Stimulated activated CD4-positive, alpha-beta T cell treated with anti-CD3 and anti-CD28 coated beads, Interleukin-4, amount 100 ng/mL, for 48 hours (primary cell): ENCODE measurements at places on chromosomes 13 and 19.
A peak's percentile ranks its signal among the peaks of the same experiment; 100 is the strongest.

DNA sequence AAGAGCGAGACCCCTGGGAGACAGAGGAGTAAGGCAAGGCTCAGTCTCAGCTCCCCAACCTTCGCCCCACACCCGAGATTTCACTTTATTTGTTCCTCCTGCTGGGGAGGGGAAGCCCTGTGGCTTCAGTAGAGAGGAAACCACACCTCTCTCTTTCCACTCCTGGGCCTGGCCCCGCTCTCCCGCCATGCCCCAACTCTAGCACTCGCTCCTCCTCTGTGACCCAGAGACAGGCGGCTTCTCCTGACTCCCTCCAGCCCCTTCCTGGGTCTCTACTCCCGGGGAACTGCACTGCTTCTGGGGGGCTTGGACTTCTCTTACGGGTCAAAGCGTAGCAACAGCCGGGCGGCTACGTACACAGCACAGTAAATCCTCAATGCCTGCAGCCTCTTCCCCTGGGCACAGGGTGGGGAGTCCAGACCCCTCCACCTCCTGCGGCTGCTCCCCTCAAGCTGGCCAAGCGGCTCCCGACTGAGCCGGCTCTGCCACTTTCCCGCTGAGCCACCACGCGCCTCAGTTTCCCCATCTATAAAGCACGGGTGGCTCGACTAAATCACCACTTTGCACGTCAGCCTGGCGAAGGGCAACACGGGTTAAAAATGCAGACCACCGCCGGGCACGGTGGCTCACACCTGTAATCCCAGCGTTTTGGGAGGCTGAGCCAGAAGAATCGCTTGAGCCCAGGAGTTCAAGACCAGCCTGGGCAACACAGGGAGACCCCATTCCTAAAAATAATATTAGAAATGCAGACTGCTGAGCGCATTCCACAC lies 1.4 kb downstream of the RNF126 start:
- DNase-seq = peak; percentile 57

GRCh38 chr13:107568181-107568580 lies 647.2 kb downstream of the LIG4 start:
- no peak for DNase-seq

GRCh38 chr19:19866611-19867248 lies 1.0 kb downstream of the ZNF253 start:
- peak; percentile 35 for DNase-seq

DNA sequence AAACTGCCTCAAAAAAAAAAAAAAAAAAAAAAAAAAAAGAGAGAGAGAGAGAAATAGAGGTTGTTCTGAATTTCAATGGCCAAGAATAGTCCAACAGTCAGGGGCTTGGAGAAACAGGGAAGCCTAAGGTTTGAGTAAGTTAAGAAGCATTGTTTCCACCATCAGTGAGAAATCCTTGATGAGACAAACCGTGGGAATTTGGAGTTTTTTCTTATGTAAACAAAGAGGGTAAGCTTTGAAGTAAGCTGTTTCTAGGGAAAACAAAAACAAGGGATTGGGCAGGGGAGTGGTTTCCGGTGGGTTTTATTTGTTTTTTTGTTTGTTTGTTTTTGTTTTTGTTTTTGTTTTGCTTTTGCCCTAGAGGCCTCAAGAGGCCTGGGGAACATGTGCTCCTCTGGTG lies 11.2 kb upstream of the ERVV-1 start:
- DNase-seq = no peak

- DNase-seq = no peak
Measured at GRCh38 chr13:104318121-104318520, 1251.9 kb upstream of the SLC10A2 start.
